ENCODE measurements at places on chromosomes 16 and 17.
A peak's percentile ranks its signal among the peaks of the same experiment; 100 is the strongest.

- DNase-seq: peak; percentile 76
These were observed 32.6 kb upstream of the TAC4 start for GRCh38 chr17:49880291-49881053.

DNA sequence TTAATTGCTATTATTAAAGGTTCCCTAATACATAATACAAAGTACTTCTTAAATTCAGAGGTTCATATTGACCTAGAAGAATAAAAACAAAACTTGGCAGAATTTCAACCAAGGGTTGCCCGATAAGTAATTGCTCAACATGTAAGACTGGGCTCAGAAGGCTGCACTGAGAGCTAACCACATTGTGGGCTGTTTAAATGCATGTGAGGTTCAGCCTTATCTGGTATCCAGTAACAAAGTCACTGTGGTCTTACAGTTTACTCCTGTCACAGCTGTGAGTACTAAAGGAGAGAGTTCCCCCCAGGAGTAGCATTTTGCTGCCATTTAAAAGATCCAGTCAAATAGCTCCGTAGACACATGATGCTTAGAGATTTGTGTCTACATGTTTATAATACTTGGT, 1.6 kb upstream of the DHRS11 start:
- DNase-seq: no peak

GRCh38 chr16:29684679-29685078, 5.7 kb downstream of the QPRT start:
- DNase-seq: no peak

- no peak for DNase-seq
These were observed 51.3 kb downstream of the ABCC1 start for GRCh38 chr16:16000685-16001084.

- DNase-seq: no peak
These were observed 128.9 kb downstream of the BRIP1 start for GRCh38 chr17:61734466-61734865.

DNA sequence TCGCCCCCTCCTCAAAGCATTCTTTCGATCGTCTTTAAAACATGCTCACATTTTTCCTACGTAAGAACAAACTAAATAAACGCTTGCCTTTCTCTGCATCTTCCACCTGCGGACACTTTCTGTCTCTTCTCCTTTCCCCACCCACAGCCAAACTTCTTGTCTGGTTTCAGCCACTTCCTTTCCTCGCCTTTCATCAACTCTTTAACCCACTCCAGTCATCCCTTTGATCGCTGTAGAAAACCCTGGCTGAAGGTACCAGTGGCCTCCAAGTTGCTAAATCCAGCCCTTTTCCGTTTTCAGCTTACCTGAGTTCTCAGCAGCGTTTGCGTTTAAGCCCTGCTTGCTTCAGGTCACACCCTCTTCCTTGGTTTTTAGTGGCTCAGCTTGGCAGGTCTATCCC, 483 bp downstream of the RPA1 start:
- no peak for DNase-seq

DNA sequence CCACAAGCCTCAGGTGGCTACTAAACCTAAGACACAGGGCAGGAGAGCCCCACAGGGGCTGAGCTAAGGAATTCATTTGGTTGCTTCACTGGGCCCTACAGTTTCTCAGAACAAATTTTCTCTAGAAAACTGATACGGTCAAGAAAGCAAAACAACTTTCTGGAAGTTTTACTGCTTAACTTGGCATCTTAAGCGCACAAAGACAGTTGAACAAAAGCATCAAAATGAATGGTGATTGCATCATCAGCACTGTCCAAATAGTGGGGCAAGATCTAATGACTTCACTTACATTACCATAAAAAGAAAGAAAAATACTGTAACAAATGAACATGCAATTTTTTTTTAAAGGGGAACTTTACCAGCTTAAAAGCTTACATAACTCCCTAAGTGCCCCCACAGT, 47.6 kb downstream of the XPO6 start:
- no peak for DNase-seq

DNA sequence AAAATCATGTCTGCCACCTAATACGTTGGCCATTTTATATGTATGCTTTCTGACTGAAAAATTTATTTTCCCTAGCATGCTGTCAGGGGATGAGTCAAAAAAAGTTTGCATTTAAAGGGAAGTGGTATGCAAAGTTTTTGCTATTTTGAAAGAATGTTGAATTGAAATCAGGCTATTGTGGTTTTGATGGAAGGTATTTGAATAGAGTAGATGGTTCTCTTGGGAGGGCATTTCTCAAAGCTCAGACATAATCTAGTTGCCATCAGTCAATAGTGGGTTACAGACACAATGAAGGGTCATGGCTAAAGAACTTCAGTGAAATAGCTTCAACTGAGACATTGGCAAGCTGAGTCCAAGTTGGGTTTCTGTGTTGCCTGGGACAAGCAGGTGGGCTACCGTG, 102.4 kb downstream of the MAP2K6 start:
- DNase-seq: no peak

DNA sequence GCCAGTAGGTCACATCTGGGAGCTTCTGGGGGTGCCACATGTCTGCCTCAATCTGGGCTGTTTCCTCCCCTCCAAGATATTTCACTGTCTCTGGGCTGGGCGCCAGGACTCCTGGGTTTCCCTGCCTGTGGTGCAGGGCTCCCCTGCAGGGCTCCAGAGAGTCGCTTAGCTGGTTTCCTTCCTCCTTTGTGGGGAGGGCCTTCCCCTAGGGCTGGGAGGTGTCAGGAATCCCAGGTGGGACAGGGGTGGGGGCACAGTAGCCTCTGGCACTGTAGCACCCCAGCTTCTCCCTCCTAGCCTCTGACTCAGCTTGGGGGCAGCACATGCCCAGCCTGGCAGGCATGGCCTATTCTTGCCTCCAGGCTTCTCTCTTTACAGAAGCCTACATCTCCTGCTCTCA, 2.6 kb downstream of the RARA start:
- no peak for DNase-seq

GRCh38 chr17:31527606-31528005, 136.1 kb downstream of the RAB11FIP4 start:
- DNase-seq: no peak

DNA sequence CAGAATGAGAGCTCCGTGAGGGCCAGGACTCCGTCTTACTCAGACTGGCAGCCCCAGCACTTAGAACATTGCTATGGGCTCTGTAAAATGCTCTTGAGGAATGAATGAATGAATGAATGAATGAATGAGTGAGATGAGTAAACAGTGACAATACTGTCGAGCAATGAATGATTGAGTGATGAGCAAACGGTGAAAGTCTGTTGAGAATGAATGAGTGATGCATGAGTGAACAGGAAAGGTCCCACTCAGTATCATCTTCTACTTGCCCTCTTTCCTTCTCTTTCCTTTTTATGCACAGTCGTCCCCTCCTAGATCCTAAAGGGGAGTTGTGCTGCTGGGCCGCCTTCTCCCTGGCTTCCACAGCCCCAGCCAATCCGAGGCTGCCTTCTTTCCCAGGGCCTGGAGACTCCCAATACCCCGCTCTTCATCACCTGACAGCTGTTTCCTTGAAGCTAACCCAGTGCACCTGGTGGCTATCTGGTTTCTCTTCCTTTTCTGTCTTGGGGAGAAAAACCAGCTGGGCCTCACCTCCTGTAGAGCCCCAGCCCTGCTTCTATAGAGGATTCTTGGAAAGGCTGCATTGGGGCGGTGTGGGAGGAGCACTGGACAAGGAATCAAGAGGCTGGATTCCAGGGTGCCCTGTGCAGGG, 32.7 kb upstream of the CACNG1 start:
- DNase-seq: no peak

GRCh38 chr16:21150375-21151001, at the start of gene DNAH3:
Gene DNAH3 (minus strand): TSS chr16:21150846. CDS start chr16:21150319, 527 bp downstream.
- no peak for DNase-seq

DNA sequence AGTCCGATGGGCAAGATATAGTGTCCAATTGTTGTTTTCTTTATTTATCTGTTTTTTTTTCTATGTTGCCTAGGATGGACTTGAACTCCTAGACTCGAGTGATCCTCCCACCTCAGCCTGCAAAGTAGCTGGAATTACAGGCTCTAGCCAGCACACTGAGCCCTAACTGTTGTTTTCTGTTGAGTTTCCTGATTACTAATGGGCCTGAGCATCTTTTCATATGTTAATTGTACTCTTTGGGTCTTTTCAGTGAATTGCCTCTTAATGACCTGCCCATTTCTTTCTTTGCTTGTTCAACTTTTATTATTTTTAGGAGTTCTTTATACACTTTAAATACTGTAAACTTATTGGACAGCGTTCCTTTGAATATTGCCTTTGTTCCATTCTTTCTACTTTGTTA, 213.0 kb downstream of the HS3ST3B1 start:
- no peak for DNase-seq

GRCh38 chr17:69534235-69534621, 119.7 kb downstream of the MAP2K6 start:
- DNase-seq: no peak
